ENCODE measurements at places on chromosomes 16 and 17.

GRCh38 chr17:75346906-75347305 is 57.7 kb upstream of the SLC25A19 start:
- DNase-seq: peak; percentile 52

DNA sequence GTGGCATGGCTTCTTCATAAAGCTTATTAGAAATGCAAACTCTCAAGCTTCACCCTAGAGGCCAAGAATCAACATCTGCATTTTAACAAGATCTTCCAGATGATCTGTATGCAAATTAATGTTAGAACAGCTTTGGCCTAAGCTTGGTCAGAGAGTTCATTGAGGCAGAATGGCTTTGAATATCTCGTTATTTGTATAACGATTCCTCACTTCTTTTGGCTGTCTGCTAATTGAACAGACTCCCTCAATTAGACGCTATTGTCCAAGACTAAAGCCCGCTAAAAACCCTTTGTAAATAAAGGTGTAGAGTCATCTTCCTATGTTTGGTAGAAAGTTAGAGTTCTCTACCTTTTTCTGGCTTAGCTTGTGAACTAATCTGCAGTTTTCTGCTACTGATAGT is 1453.7 kb downstream of the CDH8 start:
- DNase-seq: no peak

DNA sequence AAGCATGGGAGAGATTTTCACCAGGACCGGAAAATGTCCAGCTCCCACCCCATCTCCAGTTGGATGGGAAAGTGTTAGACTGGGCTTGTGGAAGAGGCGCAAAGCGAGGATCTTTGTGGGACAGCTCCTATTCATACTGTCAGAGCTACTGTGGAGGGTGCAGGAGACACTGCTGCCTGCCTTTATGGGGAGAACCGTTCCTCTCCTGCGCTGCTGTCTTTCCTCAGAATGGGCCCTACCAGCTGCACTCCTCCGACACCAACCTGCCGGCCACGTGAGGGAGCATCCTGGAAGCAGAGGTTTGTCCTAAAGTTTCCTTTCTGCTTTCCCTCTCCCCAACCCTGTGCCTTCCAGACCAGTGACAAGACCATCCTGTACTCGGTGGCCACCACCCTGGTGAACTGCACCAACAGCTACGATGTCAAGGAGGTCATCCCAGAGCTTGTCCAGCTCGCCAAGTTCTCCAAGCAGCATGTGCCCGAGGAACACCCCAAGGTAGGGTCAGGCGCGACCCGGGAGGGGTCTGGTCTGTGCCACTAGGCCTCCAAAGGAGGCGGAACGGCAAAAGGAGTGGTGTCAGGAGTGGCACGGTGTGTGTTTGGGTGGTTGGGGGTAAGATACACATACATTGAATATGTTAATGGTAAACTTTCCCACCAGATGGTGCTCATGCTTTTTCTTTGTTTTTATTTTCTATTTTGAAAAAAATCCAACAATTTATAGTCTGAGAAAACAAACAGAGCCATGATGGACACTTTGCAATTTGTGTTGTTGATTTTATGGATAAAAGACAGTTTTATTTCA is 23.0 kb downstream of the SLC35G3 start:
- no peak for DNase-seq

DNA sequence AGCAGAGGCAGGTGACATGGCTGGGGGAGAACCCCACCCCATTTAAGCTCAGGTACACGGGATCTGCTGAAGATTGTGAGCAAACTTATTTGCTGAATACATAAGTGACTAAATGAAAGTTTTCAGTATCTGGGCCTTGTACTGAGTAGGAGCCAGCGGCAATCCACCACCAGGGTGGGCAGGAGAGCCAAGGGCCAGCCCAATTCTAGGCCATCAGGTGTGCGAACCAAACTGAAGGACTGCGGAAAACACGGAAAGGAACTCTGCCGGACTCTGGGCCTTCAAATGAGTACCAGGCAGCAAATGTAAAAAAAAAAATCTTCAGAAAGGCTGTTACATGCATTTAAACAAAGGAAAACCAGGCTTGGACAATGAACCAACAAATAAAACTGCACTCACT is 19.7 kb downstream of the ARHGAP17 start:
- no peak for DNase-seq

GRCh38 chr17:59510611-59511010 is 54.8 kb upstream of the DHX40 start:
- no peak for DNase-seq

- DNase-seq: no peak
Observed at GRCh38 chr17:72587156-72587555, 466.3 kb downstream of the SOX9 start.

GRCh38 chr17:45116434-45117016 is 15.8 kb downstream of the PLCD3 start:
- DNase-seq: no peak

DNA sequence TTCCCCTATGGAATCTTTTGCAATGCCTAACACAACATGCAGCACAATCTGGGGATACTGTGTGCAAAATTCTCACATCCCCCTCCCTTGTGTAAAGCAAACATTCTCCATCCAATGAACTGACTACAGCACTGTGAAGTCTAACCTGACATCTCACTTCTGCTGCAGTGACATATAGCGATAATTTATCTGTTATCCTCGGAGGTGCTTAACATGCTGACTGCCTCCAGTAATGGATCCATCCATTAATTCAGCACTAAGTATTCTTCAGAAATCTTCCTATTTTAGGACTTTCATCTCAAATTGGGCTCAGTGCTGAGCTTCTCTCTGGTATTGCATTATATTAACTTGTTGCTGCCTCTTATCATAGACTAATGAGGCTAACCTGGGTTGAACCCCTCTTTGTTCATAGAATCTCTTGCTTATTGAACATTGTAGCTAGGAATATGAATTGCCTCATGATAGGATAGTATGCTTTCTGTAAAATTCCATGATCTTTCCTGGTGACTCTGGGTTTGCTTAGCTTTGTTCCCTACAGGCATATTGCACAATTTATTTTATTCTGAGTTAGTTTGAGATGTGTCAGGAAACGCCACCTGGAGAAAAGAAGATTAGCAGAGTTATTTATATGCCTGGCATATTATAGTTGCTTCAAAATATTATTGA is 187.9 kb downstream of the CNTNAP4 start:
- DNase-seq: no peak

- DNase-seq: no peak
Observed at GRCh38 chr17:72531729-72532128, 410.9 kb downstream of the SOX9 start.

- no peak for DNase-seq
Observed at GRCh38 chr17:61248399-61248798, 151.2 kb upstream of the TBX2 start.

DNA sequence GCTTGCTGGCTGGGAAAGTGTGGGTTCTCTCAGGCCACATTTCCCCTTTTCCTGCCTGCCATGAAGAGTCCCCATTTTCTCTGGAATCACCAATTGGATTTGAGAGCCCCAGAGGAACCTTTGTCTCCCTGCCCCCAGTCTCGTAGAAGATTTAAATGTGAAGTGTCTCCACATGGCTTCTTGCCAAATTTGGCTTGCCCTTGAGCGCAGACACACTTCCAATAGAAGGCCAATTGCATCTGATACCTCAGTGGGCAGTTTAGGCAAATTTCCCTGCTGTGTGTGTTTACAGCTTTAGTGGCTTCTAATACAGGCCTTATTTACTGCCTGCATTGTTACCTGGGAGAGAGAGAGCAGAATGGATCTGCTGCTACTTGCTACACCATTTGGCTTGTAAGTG is 29.7 kb downstream of the CDK5R1 start:
- DNase-seq: no peak

DNA sequence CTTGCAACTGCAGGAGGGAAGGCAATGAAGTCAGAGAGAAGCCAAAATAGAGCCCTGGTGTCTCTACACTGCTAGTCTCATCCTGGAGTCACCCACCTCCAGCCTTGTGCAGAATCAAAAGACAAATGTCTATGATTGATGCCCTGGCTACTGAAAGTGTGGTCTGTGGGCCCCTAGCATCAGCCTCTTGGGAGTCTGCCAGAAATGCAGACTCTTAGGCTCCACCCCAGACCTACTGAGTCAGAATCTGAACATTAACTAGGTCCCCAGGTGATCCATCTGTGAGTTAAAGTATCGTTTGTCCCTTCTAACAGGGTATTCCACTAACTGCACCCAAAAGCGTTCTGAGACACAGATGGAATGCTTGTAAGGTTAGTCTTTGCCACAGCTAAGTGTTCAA is 21.2 kb downstream of the EARS2 start:
- DNase-seq: no peak

DNA sequence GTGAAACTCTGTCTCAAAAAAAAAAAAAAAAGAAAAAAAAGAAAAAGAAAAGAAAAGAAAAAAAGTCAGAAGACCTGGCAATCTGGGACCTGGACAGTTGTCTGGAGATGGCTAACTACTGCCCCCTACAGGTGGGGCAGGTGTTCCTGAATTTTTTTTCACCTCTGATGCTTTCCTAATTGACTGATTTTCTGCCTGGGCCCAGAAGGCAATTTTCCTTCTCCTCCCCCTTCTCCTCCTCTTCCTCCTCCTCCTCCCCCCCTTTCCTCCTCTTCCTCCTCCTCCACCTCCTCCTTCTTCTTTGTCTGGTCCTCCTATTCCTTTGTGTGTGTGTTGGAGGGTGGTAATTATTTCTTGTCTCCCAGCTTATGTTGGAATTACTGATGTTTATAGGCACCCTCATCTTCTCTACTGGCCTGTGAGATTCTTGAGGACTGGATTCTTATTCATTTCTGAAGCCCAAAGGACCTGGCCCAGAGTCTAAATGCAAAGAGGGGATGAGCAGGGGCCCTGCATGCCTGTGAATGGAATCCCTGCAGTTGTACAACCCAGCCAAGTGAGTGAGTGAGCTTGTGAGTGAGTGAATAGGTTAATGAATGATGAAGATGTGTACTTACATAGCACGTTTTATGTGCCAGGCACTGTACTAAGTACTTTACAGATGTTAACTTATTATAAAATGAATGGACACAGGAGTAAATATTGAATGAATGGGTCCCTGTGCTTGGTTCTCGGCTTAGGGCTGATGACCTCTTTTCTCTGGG is 26.9 kb downstream of the IRX5 start:
- no peak for DNase-seq

DNA sequence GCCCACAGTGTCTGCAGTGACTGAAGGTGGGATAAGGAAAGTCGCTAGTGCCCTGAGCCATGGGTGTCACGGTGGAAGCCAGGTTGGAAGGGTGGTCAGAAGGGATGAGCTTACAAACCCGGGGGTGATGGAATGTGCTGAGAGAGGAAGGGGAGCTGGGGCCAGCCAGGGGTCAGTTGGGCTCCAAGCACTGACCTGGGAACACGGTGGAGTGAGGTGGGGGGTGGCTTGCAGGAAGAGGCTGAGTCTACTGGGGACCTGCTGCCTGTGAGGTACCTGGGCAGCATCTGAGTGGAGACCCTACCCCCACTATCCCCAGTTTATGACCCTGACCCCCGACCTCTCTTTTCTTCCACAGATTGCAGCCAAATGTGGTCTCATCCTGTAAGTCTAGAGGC is 3.1 kb downstream of the TMEM92 start:
- no peak for DNase-seq

All from stimulated activated CD8-positive, alpha-beta memory T cell treated with anti-CD3 and anti-CD28 coated beads, Interleukin-15, amount 100 ng/mL, for 48 hours (primary cell).